Uterus (tissue), 4 donors: ENCODE measurements at places on chromosomes 5 and 9. TPM values are rescaled to one million over a fixed set of nuclear protein-coding genes. Genes with fewer than 3 reads are reported as not detected.

Gene SLC4A9
- total RNA-seq = not detected

Gene LCN9
- total RNA-seq = not detected

Gene PPIC
- 41.7 TPM for total RNA-seq

Gene OTP
- total RNA-seq = not detected

Gene SNCAIP
- total RNA-seq = 104 TPM

Gene EGFL7
- total RNA-seq = 119 TPM

Gene TSSK1B
- not detected for total RNA-seq

Gene PCDHA13
- total RNA-seq = 2.1 TPM

Gene POU5F2
- total RNA-seq = 2.0 TPM

Gene VCAN
- 72.0 TPM for total RNA-seq

Gene PDE6A
- total RNA-seq = not detected

Gene LVRN
- total RNA-seq = not detected

Gene ACOT12
- total RNA-seq = 0.55 TPM

Gene S100Z
- total RNA-seq = not detected

Gene PCDHGB6
- total RNA-seq = 21.1 TPM

Gene GABRB2
- 0.61 TPM for total RNA-seq

Gene ENTPD2
- 2.4 TPM for total RNA-seq

Gene TNIP1
- 35.6 TPM for total RNA-seq

Gene CSNK1A1
- total RNA-seq = 244 TPM

Gene CDKN2B
- 4.0 TPM for total RNA-seq

Gene MYMK
- not detected for total RNA-seq

Gene LIFR
- 141 TPM for total RNA-seq

Gene C9orf153
- total RNA-seq = 0.82 TPM

Gene ANXA2R
- total RNA-seq = 2.4 TPM

Gene DDX46
- total RNA-seq = 38.2 TPM

Gene CLIC3
- total RNA-seq = 1.5 TPM
